ENCODE measurements at places on chromosomes 3 and 15.
A peak's percentile ranks its signal among the peaks of the same experiment; 100 is the strongest.

DNA sequence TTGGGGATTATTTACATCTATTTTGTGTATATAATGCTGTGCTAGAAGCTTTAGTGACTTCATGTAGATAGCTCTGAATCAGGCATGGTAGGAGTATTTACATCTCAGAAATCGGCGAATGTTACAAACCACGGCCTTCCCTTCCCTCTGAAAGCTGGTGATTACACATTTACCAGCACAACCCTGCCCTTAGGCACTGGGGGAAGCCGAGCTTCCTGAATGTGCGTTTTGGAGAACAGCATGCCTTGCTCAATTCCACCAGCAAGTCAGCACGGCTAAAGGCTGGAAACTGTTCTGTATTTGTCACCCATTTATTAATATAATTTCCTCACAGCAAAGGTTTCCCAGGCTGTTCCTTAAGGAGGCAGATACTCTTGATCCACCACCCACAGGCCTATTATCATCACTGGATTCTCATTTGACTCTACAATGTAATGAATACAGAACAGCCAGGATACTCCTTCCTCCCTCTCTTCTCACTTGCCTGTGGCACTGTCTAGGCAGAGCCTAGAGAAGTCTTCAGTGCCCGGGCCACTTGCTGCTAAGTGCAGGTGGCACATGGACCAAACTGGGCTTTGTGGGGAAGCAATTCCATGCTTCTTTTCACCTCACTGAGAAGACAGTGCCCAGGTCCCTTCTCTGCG is 55.2 kb upstream of the CACNA2D3 start:
- DNase-seq, result no peak

DNA sequence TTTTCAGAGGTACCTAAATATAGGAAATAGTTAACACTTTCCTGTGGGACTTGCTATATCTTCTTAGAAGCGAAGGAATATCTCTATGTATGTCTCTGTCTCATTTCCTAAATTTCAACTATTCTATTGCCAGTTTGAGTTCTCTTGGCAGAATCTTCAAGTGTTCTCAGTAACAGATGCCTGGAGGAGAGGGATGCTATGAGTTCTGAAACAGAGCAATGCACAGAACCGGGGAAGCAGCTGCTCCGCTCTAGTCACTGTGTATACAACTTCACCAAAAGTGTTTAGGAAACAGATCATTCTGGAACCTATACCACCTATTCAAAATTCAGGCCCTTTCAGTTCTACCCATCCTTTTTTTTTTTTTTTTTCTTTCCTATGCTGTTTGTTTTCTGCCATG is 144.6 kb downstream of the RORA start:
- no peak for DNase-seq

DNA sequence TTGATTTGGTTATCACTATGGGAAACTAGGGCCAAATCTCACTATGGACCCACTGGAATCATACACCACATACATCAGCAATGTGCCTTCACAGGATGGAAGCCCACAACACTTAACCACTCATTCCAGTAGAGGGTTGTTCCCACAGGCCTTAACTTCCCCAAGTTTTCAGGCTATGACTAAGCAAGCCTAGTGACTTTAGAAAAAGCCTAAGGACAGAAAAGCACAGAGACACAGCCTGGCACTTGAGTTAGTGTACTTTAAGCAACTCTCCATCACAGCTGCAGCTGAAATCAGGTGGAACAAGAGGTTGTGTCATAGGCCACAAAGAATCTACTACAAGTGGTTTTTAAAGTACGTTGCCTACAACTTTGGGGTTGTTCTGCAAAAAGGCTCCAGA is 128.7 kb downstream of the LRRN1 start:
- DNase-seq, result no peak

- no peak for DNase-seq
Observed at GRCh38 chr3:127915937-127916493, 983 bp downstream of the KBTBD12 start.

DNA sequence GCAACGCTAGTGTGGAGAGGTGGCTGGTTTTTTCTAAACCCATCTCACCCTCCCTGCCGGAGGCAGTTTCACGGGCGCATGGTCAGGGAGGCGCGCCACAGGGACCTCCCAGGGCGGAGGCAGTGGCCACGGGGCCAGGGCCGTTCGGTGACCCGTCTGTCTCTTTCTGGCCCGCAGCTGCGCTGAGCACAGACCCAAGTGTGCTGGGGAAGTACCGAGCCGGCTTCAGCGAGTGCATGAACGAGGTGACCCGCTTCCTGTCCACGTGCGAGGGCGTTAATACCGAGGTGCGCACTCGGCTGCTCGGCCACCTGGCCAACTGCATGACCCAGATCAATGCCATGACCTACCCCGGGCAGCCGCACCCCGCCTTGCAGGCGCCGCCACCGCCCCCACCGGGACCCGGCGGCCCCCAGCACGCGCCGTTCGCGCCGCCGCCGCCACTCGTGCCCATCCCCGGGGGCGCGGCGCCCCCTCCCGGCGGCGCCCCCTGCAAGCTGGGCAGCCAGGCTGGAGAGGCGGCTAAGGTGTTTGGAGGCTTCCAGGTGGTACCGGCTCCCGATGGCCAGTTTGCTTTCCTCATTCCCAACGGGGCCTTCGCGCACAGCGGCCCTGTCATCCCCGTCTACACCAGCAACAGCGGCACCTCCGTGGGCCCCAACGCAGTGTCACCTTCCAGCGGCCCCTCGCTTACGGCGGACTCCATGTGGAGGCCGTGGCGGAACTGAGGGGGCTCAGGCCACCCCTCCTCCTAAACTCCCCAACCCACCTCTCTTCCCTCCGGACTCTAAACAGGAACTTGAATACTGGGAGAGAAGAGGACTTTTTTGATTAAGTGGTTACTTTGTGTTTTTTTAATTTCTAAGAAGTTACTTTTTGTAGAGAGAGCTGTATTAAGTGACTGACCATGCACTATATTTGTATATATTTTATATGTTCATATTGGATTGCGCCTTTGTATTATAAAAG is 1.8 kb downstream of the HES1 start:
- peak; percentile 47 for DNase-seq

- no peak for DNase-seq
Observed at GRCh38 chr3:23115171-23115877, 87.8 kb upstream of the UBE2E2 start.

DNA sequence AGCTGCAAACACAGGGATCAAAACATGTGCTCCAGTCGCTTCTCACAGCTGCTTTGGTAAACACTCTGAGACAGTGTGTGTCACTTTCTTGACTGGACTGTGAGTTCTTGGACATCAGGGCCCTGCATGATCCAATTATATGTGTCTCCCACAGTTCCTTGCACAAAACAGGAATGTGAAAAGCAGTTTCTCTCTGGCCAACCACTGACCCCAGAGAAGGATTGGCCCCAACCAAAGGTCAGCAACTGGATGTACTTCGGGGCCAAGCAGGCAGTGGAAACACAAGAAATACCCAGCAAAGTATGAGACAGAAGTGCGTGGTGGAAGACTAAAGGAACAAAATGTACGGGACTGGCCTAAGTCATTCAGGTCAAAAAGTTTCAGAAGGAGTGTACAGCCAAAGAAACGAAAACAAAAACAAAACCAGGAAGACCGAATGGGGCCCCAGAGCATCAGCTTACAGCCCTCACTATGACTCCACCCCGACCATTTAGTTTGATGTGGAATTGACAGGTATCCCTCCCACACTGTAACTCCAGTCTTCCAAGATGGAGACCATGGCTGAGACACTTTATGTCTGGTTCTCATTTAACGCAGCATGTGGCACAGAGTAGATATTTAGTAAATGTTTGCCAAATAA is 76.7 kb upstream of the LPP start:
- no peak for DNase-seq

DNA sequence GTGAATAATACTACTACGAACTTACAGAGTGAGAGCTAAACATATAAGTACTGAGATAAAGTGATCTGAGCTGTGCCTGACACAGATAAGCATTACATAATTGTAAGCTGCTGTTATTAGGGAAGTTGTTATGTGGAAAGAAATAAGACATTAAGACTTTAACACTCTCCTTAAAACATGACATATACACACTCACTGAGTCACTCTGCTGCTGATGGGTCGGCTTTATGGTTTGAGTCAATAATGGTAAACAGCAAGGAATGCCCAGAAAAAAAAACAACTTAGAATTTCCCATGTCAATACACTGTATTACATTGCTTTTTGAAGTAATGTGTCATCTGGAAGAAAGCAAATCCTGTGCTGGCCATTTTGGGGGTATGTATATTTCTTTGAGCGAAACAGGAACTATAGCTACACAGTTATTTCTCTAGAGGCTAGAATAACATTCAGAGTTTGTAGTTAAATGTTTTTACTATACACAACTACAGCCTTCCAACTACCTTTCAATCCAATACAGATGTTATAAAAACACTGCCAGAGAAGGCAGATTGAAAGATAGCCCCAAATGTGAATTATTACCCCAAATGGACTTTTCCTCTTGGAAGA is 22.8 kb upstream of the SPRED1 start:
- no peak for DNase-seq

DNA sequence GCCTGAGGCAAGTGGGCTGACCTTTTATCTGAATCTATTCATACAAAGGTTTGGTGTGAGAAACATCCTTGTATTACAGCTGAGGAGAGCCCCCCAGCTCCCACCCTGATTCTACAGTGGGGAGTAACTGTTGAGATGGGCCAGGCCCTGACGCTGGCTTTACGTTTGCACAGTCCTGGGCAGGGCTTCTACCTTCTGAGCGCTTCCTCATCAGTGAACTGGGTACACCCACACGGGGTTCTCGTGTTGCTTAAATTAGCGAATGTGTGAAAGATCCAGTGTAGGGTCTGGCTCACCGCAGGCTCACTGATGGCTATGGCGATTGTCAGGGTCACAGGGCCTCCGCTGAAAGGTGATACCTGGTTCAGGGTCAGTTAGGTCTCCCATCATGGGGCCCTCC is 7.3 kb upstream of the GHRL start:
- no peak for DNase-seq

GRCh38 chr3:104755791-104756190 is 610.9 kb upstream of the ALCAM start:
- no peak for DNase-seq

All from activated CD4-positive, alpha-beta T cell treated with anti-CD3 and anti-CD28 coated beads, Interleukin-2, amount 50 U/mL, for 48 hours (primary cell).